ENCODE measurements at places on chromosomes 5 and 9. TPM values are rescaled to one million over a fixed set of nuclear protein-coding genes. Genes with fewer than 3 reads are reported as not detected.
A peak's percentile ranks its signal among the peaks of the same experiment; 100 is the strongest.

- DNase-seq, result no peak
- no peak overlapping the region for H3K4me3 ChIP-seq
- H3K27ac ChIP-seq, result no peak overlapping the region
- H3K27me3 ChIP-seq, result peaks cover 5% of the 10 kb centered on the region
- no peaks in the 10 kb centered on the region for H3K4me1 ChIP-seq
These were observed 8.3 kb upstream of the PTBP3 start for GRCh38 chr9:112341730-112342129.

CCDC183 gene
- total RNA-seq, result 0.44 TPM

TMED9 gene
- 109 TPM for total RNA-seq

DNA sequence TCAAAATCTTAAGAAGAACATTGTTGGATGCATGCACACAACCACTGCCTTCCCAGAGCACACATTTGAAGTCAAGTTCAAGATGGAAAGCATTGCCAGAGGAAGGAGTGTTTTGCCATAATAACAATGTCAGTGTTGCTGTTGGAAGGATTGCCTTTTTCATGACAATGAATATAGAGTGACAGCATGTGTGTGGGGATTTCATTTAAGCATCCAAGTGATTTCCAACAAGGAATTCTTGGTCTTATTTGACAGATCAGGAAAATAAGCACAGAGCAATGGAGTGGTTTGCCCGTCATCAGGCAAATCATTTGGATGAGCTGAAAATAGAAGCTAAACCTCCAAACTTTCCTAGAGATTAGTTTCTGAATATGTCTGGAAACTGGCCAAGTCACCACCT, 140.0 kb upstream of the RAI14 start:
- peaks cover 13% of the 10 kb centered on the region for H3K27me3 ChIP-seq
- H3K4me3 ChIP-seq, result no peak overlapping the region
- H3K4me1 ChIP-seq, result no peaks in the 10 kb centered on the region
- DNase-seq, result no peak

- DNase-seq, result no peak
- no peak overlapping the region for H3K4me3 ChIP-seq
- H3K36me3 ChIP-seq, result no peaks in the 10 kb centered on the region
- H3K27ac ChIP-seq, result no peak overlapping the region
- no peaks in the 10 kb centered on the region for H3K4me1 ChIP-seq
These were observed 53.9 kb upstream of the ZNF354A start for GRCh38 chr5:178784391-178784790.

MARCOL gene
- total RNA-seq, result not detected

- no peak overlapping the region for H3K4me3 ChIP-seq
- peaks cover 54% of the 10 kb centered on the region for H3K36me3 ChIP-seq
- H3K27ac ChIP-seq, result peak overlapping the region; percentile 74
- H3K4me1 ChIP-seq, result peaks cover 82% of the 10 kb centered on the region
These were observed 4.0 kb upstream of the TEX48 start for GRCh38 chr9:114685951-114686350.

- H3K4me3 ChIP-seq, result no peak overlapping the region
- peaks cover 38% of the 10 kb centered on the region for H3K4me1 ChIP-seq
- no peak for DNase-seq
- no peaks in the 10 kb centered on the region for H3K36me3 ChIP-seq
- peaks cover 1% of the 10 kb centered on the region for H3K27me3 ChIP-seq
These were observed 219.1 kb upstream of the OTULINL start for GRCh38 chr5:14362491-14362890.

Data from activated CD8-positive, alpha-beta T cell treated with anti-CD3 and anti-CD28 coated beads, Interleukin-2, amount 10 ng/mL, durations not matched to agents 7 days and 5 days (primary cell).